ENCODE measurements at places on chromosomes 4 and X.

DNA sequence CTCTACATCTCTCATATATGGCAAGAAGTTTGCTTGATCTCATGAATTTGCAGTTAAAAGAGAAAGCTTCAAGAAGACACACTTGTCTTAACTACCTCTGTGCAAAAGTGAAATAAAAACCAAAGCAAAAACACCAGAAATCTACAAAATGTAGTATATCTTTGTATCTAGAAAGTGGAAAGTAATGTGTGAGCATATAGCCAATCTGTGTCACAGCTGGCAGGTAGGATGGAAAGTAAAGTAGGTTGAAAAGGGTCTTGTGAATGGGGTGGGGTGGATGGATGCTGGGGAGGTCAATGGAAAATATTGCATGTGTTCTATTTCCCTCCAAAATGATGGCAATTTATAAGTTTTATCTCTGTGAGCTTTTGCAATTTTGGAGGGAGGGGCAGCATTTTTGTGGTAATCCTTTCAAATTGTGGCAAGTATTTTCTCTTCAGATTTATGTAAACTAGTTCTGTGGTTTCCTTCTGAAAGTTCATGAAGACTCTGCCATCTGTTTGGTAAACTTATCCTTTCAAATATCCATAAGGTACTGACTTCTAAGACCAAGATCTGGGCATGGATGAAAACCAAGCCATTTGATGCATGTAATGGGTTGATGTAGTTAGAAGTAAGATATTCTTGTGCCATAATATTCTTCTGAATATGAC lies 215.9 kb upstream of the GIMD1 start:
- no peak for DNase-seq

DNA sequence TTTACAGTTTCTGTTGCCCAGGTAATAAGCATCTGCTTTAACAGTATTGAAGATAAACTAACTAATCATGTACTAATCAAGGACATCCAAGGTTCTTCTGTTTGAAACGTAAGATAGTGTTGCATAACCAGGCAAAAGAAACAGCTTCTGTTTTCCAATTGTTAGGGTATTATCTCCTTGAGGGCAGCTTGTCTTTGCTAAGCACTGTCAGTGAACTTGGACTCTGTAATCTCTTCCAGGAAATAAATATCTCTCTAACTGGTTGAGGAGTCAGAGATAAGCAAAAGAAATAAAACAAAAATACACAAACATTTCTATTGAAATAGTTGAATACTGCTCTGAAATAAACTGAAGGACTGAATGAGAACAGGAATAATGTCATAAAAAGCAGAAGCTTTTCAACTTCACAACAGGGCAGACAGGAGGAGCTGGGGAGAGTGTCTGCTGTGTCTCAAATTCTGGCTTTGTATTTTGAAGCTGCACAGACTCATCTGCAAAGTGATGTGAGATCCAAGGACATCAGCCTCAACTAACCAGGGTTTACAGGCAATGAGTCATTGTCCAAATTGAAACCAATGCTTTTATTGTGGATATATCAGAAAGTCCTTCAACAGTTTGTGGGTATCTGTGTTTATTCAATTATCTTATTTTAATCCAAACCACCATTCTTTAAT lies 1253.0 kb upstream of the PCDH7 start:
- DNase-seq: no peak

- no peak for DNase-seq
These were observed 22.3 kb downstream of the AMOT start for GRCh38 chrX:112818114-112819007.

GRCh38 chr4:26724534-26724933 lies 136.1 kb upstream of the STIM2 start:
- no peak for DNase-seq

- DNase-seq: no peak
These were observed 81.5 kb downstream of the ZNF674 start for GRCh38 chrX:46463682-46464081.

- DNase-seq: no peak
These were observed 50.7 kb upstream of the KIT start for GRCh38 chr4:54607067-54607466.

DNA sequence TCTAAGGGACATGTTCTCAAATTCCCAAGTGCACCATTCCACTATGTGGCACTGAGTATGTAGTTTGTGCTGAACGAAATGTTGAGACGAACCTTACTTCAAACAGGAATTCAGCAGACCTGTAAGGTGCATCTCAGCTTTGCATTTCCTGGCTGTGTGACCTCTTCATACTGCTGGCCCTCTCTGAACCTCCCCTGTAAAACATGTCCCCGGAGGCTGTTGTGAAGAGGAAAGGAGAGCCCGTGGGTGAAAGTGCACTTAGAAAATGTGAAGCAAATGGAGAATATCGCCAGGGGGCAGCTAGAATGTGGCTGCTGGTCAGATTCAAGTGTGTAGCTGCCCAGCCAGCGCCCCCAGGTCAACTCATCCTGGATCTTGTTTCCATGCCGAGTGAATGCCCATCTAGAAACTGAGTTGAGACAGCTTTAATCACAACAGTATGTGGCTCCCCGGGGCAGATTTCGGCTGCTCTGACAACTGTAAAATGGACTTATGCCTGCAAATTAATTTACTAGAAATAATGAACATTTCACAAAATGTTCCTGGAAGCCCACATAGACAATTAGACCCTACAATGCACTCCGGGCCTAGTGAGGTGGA lies 263.3 kb downstream of the EVC2 start:
- no peak for DNase-seq

- no peak for DNase-seq
These were observed 28.0 kb downstream of the RIPPLY1 start for GRCh38 chrX:106875151-106875550.

GRCh38 chr4:70691661-70692060 lies 3.3 kb downstream of the UTP3 start:
- no peak for DNase-seq

GRCh38 chr4:70703619-70704214 lies 15.4 kb downstream of the UTP3 start:
- DNase-seq: no peak

DNA sequence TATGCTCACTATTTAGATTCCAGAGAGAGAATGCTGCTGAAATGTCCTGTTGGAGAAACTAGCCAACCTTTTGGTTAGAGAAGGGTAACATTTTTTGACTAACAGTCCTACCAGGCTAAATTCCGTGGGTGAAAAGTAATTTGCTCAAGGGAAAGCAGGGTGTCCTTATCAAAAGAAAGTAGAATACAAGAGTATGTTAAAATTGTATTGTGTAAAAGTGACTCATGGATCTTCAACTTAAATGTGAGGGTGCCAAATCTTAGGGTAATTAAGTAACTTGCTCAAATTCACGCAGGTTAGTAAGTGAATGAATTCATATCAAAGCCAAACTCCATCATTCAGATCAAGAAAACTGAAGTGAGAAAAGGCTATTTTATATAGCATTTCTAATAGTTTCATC lies 81.7 kb downstream of the PCDH7 start:
- DNase-seq: no peak

- DNase-seq: no peak
These were observed 208.1 kb downstream of the FBXW7 start for GRCh38 chr4:152327606-152328453.

GRCh38 chr4:175369087-175369486 lies 443.0 kb downstream of the GPM6A start:
- DNase-seq: no peak

GRCh38 chr4:95627709-95628108 lies 78.9 kb upstream of the UNC5C start:
- DNase-seq: no peak

GRCh38 chrX:125769628-125770027 lies 396.5 kb downstream of the DCAF12L2 start:
- DNase-seq: no peak

Data from activated CD4-positive, alpha-beta T cell treated with anti-CD3 and anti-CD28 coated beads, Interleukin-2, amount 10 ng/mL, durations not matched to agents 7 days and 5 days (primary cell).